ENCODE measurements at places on chromosomes 4 and X.

DNA sequence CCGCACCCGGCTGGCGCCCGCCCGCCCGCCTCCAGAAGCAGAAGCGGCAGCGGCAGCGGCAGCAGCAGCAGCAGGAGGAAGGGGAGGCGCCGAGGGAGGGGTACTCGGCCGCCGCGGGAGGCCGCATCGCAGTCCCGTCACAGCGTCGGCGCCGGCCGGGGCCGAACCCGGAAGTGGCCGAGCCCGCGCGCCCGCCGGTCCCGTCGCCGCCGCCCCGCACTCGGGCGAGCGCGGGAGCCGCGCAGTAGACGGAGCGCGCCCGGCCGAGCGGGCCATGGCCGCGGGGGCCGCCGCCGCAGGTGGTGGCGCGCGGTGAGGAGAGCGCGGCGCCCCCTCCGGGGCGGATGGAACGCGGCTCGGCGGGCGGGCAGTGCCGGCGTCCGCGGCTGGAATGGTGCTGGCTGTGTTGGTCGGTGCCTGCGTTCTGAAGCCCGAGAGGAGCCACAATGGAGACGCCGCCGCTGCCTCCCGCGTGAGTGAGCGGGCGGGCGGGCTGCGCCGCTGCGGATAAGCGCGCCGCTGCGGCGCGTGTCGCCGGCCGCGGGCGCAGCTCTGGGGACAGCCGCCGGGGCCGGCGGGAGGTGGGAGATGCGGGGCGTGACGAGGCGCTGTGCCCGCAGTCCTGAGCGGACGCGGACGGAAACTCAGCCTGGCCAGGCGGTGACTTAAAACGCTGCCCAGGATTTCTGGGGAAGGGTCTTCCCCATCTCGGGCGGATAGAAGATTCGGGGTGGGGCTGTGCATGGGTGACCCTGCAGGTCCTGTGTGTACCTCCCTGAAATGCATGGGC lies at the start of gene KLHL2:
TSS of gene KLHL2 (plus strand) at position 131 of the 790 bp plus-strand sequence. CDS start at position 447, 316 bp downstream.
- H3K4me1 ChIP-seq: peaks cover 72% of the 10 kb centered on the region
- no peaks in the 10 kb centered on the region for H3K27me3 ChIP-seq
- peak; percentile 82 for DNase-seq
- peaks cover 9% of the 10 kb centered on the region for H3K36me3 ChIP-seq

DNA sequence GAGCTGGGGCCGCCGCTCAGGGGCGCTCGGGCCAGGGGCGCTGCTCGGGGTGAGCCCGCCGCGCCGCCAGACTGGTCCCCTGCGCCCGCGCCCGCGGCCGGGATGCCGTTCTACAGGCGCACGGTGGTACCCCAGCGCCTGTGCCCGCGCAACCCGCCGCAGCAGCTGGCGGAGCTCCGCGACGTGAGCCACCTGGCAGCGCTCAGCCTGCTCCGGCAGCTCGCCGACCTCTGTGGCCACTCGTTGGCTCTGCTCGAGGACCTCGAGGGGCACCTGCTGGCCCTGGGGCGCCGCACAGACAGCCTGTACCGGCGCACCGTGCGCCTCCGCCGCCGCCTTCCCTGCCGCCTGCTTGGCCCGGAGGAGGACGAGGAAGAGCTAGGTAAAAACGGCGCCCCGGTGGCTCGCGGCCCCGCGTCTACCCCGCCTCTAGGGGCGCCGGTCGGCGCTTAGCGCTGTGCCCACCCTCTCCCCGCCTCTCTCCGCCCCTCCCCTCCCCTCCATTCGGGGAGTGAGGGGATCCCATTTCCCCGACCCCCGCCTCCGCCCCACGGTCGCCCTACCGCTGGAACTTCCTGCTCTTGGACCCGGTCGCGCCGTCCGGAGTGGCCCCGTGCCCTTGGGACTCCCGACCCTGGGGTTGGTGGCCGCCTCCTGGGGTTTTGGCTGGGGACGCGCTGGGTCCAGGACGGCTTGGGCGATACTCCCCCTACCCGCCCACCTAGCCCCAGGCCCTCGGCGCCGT lies 513 bp downstream of the NHSL2 start:
- no peaks in the 10 kb centered on the region for H3K36me3 ChIP-seq
- peaks cover 78% of the 10 kb centered on the region for H3K27me3 ChIP-seq
- DNase-seq: peak; percentile 64
- no peak overlapping the region for H3K27ac ChIP-seq

DNA sequence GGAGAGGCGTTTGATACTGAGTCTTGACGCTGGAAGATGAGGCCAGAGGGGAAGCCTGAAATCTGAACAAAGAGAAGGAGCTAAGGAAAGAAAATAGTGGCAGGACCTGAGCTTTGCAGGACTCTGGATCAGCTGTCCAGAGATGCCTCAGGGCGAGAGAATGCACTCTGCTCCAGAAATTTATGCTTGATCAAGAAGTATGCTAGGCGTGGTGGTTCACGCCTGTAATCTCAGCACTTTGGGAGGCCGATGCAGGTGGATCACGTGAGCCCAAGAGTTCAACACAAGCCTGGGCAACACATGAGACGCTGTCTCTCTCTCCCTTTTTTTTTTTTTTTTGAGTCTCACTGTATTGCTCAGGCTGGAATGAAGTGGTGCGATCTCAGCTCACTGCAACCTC lies 1.9 kb downstream of the TRIM75 start:
- no peak overlapping the region for H3K27ac ChIP-seq
- no peak for DNase-seq
- no peaks in the 10 kb centered on the region for H3K36me3 ChIP-seq
- H3K27me3 ChIP-seq: no peaks in the 10 kb centered on the region
- H3K4me3 ChIP-seq: no peak overlapping the region
- H3K4me1 ChIP-seq: no peaks in the 10 kb centered on the region

- H3K4me3 ChIP-seq: no peak overlapping the region
- H3K4me1 ChIP-seq: no peaks in the 10 kb centered on the region
- DNase-seq: no peak
- H3K36me3 ChIP-seq: no peaks in the 10 kb centered on the region
- no peaks in the 10 kb centered on the region for H3K27me3 ChIP-seq
Observed at GRCh38 chr4:149136951-149137620, 678.6 kb downstream of the IQCM start.

DNA sequence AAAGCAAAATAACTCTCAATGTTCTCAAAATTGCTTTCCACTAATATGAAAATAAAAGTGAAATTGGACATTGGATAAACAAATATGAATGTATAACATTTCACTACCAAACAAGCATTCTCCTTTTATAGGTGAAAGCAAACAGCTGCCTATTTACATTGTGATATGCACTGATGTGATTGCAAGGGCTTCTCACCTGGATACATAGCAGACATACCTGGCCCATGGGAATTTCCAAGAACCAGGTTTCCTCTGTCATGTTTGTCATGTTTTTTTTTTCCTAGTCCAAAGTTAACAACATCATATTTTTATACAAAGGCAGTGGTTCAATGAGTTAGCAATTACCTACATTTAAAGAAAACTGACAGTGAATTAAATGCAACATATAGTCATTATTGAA lies 228.5 kb downstream of the ANKRD50 start:
- H3K27ac ChIP-seq: no peak overlapping the region
- no peak for DNase-seq
- peaks cover 3% of the 10 kb centered on the region for H3K27me3 ChIP-seq

DNA sequence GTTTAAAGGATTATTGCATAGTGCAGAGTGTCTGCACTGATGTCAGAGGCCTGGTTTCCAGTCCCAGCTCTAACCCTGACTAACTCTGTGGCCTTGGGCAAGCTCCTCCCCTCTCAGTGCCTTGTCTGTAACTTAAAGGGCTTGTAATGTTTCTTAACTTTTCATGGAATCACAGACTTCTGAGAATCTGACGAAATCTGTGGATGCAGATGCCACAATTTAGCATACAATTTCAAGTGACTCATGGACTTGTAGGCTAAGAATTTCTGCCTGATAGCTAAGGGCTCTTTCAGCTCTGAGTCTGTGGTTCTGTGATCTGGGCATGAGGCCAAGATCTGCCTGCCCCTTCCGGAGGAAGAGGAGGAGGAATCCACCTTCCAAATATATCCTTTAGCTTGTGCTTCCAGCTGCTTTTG lies 236.9 kb downstream of the AR start:
- peaks cover 8% of the 10 kb centered on the region for H3K27me3 ChIP-seq
- no peak overlapping the region for H3K4me3 ChIP-seq
- H3K36me3 ChIP-seq: no peaks in the 10 kb centered on the region
- no peaks in the 10 kb centered on the region for H3K4me1 ChIP-seq
- no peak overlapping the region for H3K27ac ChIP-seq
- no peak for DNase-seq

- no peaks in the 10 kb centered on the region for H3K36me3 ChIP-seq
- peaks cover 10% of the 10 kb centered on the region for H3K27me3 ChIP-seq
- no peak overlapping the region for H3K4me3 ChIP-seq
- no peak overlapping the region for H3K27ac ChIP-seq
Observed at GRCh38 chr4:46924789-46925529, 15.9 kb upstream of the COX7B2 start.

- H3K4me1 ChIP-seq: no peaks in the 10 kb centered on the region
- no peak overlapping the region for H3K27ac ChIP-seq
- no peak for DNase-seq
- no peak overlapping the region for H3K4me3 ChIP-seq
Observed at GRCh38 chr4:177511611-177512010, 69.4 kb upstream of the AGA start.

DNA sequence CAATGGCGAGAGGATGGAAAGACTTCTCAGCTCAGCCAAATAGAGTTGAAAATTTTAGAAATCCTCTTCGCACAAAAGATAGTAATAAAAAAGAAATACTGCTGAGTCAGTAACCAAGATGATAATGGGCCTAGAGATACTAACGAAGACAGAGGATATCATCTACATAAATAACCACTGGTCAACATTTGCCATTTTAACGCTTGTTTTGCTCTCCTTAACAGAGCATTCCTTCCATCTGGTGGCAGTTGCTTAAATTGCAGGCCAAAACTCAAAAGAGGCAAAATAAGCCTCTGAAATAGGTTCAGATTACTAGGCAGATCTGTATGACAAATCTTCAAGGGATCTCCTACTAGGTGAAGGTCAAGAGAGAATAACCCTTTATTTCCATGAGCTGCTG lies 51.7 kb upstream of the MCF2 start:
- no peaks in the 10 kb centered on the region for H3K4me1 ChIP-seq
- peaks cover 2% of the 10 kb centered on the region for H3K27me3 ChIP-seq
- no peak for DNase-seq
- no peak overlapping the region for H3K27ac ChIP-seq
- H3K36me3 ChIP-seq: peaks cover 56% of the 10 kb centered on the region

DNA sequence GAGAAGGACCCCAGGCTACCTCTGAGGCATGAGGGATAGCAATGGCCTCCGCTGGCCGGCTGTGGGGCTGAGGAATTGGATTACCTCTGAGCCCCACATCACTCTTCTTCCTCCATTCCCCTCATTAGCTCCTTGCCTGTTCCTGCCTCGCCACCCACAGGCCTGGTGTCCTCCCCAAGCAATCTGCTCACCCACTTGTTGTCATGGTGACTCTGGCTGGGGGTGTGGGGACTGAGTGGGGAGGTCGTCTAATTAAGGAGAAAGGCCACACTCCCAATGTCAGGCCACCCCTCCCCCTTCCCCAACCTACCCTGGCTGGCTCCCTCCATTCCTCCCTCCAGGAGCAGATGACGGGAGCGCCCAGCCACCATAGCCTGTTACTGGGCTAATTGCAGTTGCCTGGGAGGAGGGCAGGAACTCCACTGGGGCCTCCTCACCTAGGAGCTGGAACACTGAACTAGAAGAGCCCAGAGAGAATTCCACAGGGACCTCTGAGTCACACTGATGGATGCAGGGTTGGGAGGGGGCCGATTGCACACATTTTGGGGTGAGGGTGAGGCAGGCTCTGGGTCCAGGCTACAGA lies 20.7 kb downstream of the NALF2 start:
- peaks cover 74% of the 10 kb centered on the region for H3K27me3 ChIP-seq
- no peaks in the 10 kb centered on the region for H3K4me1 ChIP-seq
- H3K4me3 ChIP-seq: no peak overlapping the region
- H3K36me3 ChIP-seq: no peaks in the 10 kb centered on the region

GRCh38 chrX:101395789-101396188 lies 5.0 kb downstream of the RPL36A start:
- no peak overlapping the region for H3K4me3 ChIP-seq
- H3K4me1 ChIP-seq: peaks cover 11% of the 10 kb centered on the region
- peaks cover 10% of the 10 kb centered on the region for H3K27me3 ChIP-seq
- peaks cover 69% of the 10 kb centered on the region for H3K36me3 ChIP-seq

DNA sequence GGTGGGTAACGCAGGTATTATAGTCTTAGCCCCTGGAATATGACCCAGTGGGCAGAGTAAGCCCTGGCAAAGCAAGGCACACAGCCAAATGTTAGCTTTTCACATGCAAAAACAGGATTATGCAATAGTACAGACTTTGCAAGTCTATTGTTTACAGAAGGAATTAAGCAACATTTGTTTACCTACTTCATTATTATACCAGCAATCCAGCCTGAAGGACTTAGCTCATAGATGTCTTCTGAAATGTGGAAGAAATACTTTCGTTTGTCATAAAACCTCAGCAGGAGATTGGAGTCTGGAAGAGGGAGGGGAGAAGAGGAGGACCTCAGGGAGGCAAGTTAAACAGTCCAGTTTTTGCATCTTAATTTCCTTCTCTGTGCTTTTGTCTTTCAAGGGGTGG lies 226.7 kb upstream of the CENPE start:
- H3K27me3 ChIP-seq: no peaks in the 10 kb centered on the region
- no peaks in the 10 kb centered on the region for H3K4me1 ChIP-seq
- no peak for DNase-seq
- H3K36me3 ChIP-seq: no peaks in the 10 kb centered on the region
- H3K27ac ChIP-seq: no peak overlapping the region

DNA sequence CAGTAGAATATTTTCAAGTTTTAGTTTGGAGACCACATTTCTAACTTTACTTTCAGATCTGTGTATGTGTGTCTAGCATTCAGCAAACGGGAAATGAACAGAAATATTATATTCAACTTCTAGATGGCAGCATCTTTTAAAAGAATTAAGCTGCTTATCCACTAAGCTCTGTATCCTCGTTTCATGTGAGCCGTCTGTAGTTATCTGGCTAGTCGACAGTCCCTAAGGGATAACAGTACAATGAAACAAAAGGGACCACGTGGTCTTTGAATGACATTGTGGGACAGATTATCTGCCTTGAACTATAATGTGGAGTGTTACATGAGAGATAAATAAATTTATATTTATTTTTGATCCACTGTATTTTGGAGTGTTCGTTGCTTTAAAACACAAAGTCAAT lies 35.8 kb upstream of the PRSS12 start:
- no peak overlapping the region for H3K27ac ChIP-seq
- no peaks in the 10 kb centered on the region for H3K27me3 ChIP-seq
- no peaks in the 10 kb centered on the region for H3K4me1 ChIP-seq
- H3K36me3 ChIP-seq: no peaks in the 10 kb centered on the region
- no peak overlapping the region for H3K4me3 ChIP-seq

GRCh38 chr4:7981738-7982394 lies 42.2 kb upstream of the AFAP1 start:
- H3K27me3 ChIP-seq: peaks cover 10% of the 10 kb centered on the region
- H3K4me3 ChIP-seq: no peak overlapping the region
- no peaks in the 10 kb centered on the region for H3K36me3 ChIP-seq
- H3K27ac ChIP-seq: no peak overlapping the region
- no peak for DNase-seq

DNA sequence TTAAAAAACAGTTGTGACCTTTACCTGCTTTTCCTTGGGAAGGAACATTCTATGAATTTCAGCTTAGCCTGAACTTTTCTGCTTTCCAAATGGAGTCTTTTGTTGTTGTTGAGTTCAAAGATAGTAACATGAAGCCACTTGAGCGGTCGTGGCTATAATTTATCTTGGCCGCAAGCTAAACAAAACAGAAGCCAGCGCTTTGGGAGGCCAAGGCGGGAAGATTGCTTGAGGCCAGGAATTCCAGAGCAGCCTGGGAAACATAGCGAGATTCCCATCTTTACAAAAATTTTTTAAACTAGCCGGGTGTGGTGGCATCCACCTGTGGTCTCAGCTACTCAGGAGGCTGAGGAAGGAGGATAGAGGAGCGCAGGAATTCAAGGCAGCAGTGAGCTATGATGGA lies 29.9 kb downstream of the TKTL1 start:
- H3K4me3 ChIP-seq: no peak overlapping the region
- H3K36me3 ChIP-seq: no peaks in the 10 kb centered on the region
- H3K27ac ChIP-seq: no peak overlapping the region
- H3K4me1 ChIP-seq: peaks cover 47% of the 10 kb centered on the region

Measured in activated T-cell treated with anti-CD3 and anti-CD28 coated beads, Interleukin-2, amount 50 U/mL, for 24 hours (primary cell).